Large intestine (tissue), 12 donors: ENCODE measurements at places on chromosomes 5 and 9.

GRCh38 chr9:129125478-129125877, 14.3 kb downstream of the PTPA start:
- no peak overlapping the region for H3K4me3 ChIP-seq
- no peak for DNase-seq

DNA sequence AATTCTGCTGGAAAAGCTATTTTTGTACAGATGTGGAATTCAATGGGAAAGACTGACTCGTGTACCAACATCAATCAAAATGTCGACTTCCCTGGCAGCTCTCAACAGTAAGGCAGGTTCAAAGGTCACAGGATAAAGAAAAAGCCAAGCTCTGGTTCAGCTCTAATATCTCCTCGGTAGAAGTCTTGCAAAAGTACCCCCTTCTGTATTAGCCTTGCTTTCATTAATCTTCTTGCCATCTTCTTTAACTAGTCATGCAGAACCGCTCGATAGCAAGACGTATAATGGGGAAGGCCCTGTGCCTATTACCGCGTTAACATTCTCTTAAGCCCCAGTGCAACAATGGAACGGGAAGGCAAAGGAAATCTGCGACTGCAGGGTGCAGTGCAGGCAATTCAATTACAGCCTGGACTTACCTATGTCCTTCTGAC, 201.2 kb downstream of the GAPVD1 start:
- H3K4me1 ChIP-seq: no peaks in the 10 kb centered on the region
- H3K4me3 ChIP-seq: no peak overlapping the region
- DNase-seq: peak; percentile 32
- H3K36me3 ChIP-seq: peaks cover 9% of the 10 kb centered on the region
- H3K27me3 ChIP-seq: no peaks in the 10 kb centered on the region

DNA sequence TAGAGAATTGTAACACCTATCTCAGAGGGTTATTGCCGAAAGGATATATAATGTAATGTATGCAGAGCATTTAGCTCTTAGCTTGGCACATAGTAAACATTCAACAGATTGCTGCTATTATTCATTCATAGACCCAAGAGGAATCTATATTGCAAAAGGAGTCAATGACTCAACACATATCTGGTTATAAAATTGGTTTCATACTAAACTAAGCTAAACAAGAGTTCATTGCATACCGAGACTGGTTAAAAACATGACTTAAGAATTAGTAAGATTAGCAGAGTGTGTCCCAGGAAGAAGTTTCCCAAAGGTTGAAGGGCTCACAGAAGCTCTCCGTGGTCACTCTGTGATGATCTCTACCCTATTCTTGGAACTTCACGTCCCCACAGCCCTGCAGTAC, 339.6 kb upstream of the CCNH start:
- H3K27me3 ChIP-seq: no peaks in the 10 kb centered on the region
- no peak overlapping the region for H3K4me3 ChIP-seq
- DNase-seq: no peak
- H3K27ac ChIP-seq: no peak overlapping the region
- H3K36me3 ChIP-seq: no peaks in the 10 kb centered on the region

GRCh38 chr9:134546246-134546731, 95.3 kb upstream of the COL5A1 start:
- no peak overlapping the region for H3K4me3 ChIP-seq
- DNase-seq: no peak
- H3K36me3 ChIP-seq: no peaks in the 10 kb centered on the region
- peaks cover 14% of the 10 kb centered on the region for H3K4me1 ChIP-seq
